ENCODE measurements at places on chromosomes 5 and 9. TPM values are rescaled to one million over a fixed set of nuclear protein-coding genes. Genes with fewer than 3 reads are reported as not detected.
A peak's percentile ranks its signal among the peaks of the same experiment; 100 is the strongest.

The TUSC1 gene
- 8.3 TPM for total RNA-seq

GRCh38 chr5:57850109-57850508 is 367.5 kb upstream of the ACTBL2 start:
- H3K36me3 ChIP-seq: no peaks in the 10 kb centered on the region
- no peak for DNase-seq
- H3K4me1 ChIP-seq: no peaks in the 10 kb centered on the region
- H3K27me3 ChIP-seq: no peaks in the 10 kb centered on the region

DNA sequence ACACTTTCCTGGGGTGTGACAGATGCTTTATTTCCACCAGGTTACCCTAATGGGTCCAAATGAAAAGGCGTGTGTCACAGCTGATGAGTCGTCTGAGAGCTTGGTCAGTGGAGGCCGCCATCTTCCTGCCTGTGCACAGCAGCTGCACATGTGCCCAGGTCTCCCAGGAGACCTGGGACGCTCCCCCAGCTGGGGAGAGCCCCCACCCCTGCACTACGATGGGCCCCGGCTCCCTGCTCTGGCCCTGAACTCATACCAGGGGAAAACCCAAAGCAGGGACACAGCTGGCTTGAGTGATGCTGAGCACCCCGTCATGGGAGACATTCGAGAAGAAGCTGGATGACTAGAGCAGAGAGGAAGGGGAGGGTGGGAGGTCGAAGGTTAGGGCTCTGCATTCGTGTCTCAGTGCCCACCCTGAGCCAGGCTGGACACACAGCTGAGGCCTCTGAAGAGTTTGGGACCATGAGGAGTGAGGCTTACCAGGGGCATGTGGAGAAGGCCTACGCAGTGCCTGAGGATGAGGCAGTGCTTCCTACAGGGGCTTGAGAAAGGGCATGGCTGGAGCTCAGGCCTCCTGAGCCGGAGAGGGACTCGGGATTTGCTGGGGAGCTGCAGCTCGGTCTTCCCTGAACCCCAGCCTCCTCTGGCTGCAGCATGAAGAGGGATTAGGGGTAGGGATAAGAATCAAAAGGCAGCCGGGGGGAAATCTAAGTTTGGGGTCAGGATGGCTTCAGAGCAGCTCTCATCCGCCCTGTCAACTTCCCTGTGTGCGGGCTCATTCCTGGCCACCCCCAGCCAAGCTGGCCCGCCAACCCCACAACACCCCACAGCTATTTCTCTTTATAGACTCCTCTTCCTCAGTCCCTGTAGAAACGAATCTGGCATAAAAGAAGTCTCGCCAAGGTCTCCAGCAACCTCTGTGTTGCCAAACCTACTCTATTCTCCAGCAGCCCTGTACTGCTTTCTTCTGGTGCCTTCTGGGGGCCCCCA is 42.2 kb upstream of the RNU6ATAC start:
- no peak overlapping the region for H3K27ac ChIP-seq
- H3K4me1 ChIP-seq: peaks cover 25% of the 10 kb centered on the region
- peak; percentile 52 for DNase-seq
- H3K36me3 ChIP-seq: no peaks in the 10 kb centered on the region
- H3K4me3 ChIP-seq: no peak overlapping the region

DNA sequence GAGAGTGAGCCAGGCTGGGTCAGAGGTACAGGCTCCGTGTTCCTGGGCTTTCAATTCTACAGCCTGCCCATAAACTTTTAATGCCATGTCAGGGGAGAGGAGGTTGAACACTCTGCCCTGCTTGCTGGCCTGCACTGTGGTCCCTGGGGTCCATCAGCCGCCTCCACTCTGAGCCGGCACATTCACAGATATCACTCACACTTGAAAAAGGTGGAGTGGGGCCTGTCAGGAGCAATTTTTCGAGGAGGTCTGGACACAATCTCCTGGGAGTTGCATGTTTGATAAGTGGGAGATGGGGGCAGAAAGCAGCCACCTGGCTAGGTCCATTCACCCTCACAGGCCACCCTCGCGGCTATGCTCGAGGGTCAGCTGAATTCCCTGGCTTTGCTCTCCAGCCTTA is 22.9 kb downstream of the S1PR3 start:
- no peaks in the 10 kb centered on the region for H3K36me3 ChIP-seq
- no peak overlapping the region for H3K27ac ChIP-seq
- no peak overlapping the region for H3K4me3 ChIP-seq

DNA sequence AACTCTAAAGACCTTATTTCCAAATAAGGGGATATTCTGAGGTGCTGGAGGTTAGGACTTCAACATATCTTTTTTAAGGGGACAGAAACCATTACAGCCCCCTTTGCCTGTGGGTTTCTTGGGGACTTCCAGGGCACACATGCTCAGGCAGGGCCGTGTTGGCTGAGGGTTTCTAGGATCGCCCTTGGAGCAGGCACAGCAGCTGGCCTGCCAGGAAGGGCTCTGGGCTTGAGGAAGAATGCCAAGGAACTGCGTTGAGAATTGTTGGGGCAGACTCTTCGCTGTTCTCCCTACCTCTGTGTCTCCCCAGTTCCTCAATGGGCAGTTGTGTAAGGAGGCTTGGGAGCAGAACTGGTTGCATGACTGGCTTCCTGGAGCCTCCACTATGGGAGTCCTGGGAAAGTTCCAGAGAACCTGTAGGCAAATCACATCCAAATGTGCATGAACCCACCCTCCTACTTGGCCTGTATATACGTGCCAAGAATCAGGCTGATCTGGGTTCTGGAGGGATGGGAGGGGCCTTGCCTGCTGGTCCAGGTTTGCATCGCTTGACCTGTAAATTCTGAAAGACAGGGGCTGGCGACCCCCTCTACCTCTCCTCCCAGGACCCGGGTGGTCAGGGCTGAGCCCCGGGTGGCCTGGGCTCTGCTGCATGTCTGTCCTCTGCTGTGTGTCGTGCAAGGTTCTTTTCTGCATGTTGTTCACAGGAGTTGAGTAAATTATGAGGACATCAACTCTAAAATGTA is 65.5 kb downstream of the HSPA4 start:
- no peaks in the 10 kb centered on the region for H3K27me3 ChIP-seq
- peaks cover 68% of the 10 kb centered on the region for H3K4me1 ChIP-seq
- H3K4me3 ChIP-seq: no peak overlapping the region

The FBXL7 gene
- total RNA-seq: 5.7 TPM

DNA sequence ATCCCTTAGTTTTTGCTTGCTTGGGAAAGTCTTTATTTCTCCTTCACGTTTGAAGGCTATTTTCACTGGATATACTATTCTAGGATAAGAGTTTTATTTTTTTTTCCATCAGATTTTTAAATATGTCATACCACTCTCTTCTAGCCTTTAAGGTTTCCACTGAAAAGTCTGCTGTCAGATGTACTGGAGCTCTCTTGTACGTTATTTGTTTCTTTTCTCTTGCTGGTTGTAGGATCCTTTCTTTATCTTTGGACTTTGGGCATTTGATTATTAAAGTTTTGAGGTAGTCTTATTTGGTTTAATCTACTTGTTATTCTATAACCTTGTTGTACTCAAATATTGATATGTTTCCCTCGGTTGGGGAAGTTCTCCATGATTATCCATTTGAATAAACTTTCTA is 848.4 kb upstream of the COX7C start:
- no peak for DNase-seq
- no peaks in the 10 kb centered on the region for H3K36me3 ChIP-seq
- no peak overlapping the region for H3K4me3 ChIP-seq
- H3K27me3 ChIP-seq: no peaks in the 10 kb centered on the region

- H3K4me1 ChIP-seq: no peaks in the 10 kb centered on the region
- peaks cover 2% of the 10 kb centered on the region for H3K27me3 ChIP-seq
These were observed 15.1 kb upstream of the IGFBPL1 start for GRCh38 chr9:38439291-38439915.

GRCh38 chr9:33950371-33950770 is 98.3 kb downstream of the UBAP2 start:
- no peak for DNase-seq
- H3K27ac ChIP-seq: no peak overlapping the region
- H3K27me3 ChIP-seq: no peaks in the 10 kb centered on the region
- no peaks in the 10 kb centered on the region for H3K4me1 ChIP-seq

GRCh38 chr9:26754509-26755164 is 138.0 kb downstream of the CAAP1 start:
- no peaks in the 10 kb centered on the region for H3K27me3 ChIP-seq
- no peak overlapping the region for H3K4me3 ChIP-seq
- H3K27ac ChIP-seq: no peak overlapping the region
- no peaks in the 10 kb centered on the region for H3K4me1 ChIP-seq
- no peaks in the 10 kb centered on the region for H3K36me3 ChIP-seq

GRCh38 chr9:85108229-85108628 is 438.7 kb downstream of the NTRK2 start:
- no peak overlapping the region for H3K27ac ChIP-seq
- no peaks in the 10 kb centered on the region for H3K4me1 ChIP-seq
- H3K27me3 ChIP-seq: no peaks in the 10 kb centered on the region

The IFNK gene
- total RNA-seq: not detected

DNA sequence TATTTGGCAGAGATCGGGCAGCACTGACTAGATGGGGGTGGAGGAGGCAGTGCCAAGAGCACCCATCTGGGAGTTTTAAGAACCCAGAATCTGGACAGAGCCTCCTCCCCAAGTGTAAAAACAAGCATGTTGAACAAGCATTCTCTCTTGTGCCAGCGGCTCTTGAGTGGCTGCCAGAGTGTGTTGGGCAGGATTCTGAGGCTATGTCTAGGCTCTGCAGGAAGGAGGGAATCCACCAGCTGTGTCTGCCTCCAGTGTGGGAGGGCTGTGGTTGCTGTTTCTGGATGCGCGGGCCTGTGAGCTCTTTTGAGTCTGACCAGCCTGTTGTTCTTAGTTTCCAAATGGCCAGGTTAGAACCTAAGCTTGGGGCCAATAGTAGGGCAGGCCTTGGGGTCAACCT is 39.8 kb downstream of the HMCN2 start:
- H3K4me3 ChIP-seq: no peak overlapping the region
- H3K27ac ChIP-seq: no peak overlapping the region
- peak; percentile 63 for DNase-seq
- H3K4me1 ChIP-seq: no peaks in the 10 kb centered on the region
- no peaks in the 10 kb centered on the region for H3K36me3 ChIP-seq

DNA sequence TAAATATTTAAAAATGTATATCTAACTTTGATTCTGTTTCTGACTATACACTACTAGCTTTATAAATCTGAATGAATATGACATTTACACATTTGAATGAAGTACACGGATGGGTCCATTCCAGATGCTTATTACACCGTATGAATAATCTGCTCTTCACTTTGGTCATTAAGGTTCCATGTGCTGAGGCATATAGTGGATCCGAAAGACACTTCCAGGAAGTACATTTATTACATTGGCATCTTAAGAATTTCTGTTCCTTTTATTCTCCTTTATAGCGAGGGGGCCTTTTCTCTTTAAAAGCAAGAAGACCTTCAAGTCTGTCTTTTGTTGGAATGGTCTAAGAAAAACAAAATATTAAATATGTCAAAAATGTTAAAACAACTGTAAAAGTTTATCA is 147.6 kb downstream of the AUH start:
- H3K4me3 ChIP-seq: no peak overlapping the region
- no peak for DNase-seq
- H3K36me3 ChIP-seq: no peaks in the 10 kb centered on the region
- peaks cover 4% of the 10 kb centered on the region for H3K4me1 ChIP-seq
- H3K27ac ChIP-seq: no peak overlapping the region

DNA sequence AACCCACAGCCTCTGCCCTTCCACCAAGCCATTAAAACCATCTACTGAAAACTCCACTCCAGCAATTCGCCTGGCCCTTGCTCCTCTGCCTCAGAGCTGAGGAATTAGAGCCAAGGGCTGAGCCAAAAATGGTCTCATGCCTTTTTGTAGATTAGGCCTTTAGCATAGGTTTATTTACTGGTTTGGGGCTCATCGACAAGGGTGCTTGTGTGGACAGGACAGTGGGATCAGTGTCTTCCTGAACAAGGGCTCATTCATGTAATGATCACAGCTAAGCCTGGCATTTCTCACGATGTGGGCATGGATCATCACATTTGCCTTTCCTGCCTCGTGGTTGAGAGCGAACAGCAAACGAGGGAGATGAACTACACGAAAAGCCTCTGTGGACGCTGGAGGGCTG is 59.2 kb upstream of the PHF24 start:
- H3K27me3 ChIP-seq: no peaks in the 10 kb centered on the region
- no peak overlapping the region for H3K27ac ChIP-seq
- H3K36me3 ChIP-seq: no peaks in the 10 kb centered on the region
- no peak for DNase-seq

- H3K4me1 ChIP-seq: peaks cover 33% of the 10 kb centered on the region
- no peak for DNase-seq
- H3K36me3 ChIP-seq: no peaks in the 10 kb centered on the region
- H3K4me3 ChIP-seq: no peak overlapping the region
- H3K27ac ChIP-seq: no peak overlapping the region
- no peaks in the 10 kb centered on the region for H3K27me3 ChIP-seq
These were observed 77.9 kb upstream of the KLF9 start for GRCh38 chr9:70492319-70492777.

The DMRT3 gene
- total RNA-seq: not detected

GRCh38 chr9:81868145-81868544 is 60.1 kb upstream of the SPATA31D4 start:
- H3K4me3 ChIP-seq: no peak overlapping the region
- no peaks in the 10 kb centered on the region for H3K4me1 ChIP-seq
- H3K27me3 ChIP-seq: no peaks in the 10 kb centered on the region
- no peak for DNase-seq

The SPATA24 gene
- total RNA-seq: 14.6 TPM

- peaks cover 4% of the 10 kb centered on the region for H3K4me1 ChIP-seq
- H3K36me3 ChIP-seq: no peaks in the 10 kb centered on the region
- H3K27me3 ChIP-seq: no peaks in the 10 kb centered on the region
- no peak for DNase-seq
- H3K4me3 ChIP-seq: no peak overlapping the region
These were observed 57.2 kb upstream of the PPARGC1B start for GRCh38 chr5:149672701-149673476.

The CANX gene
- total RNA-seq: 256 TPM

All from psoas muscle (tissue), 8 donors.